ENCODE measurements at places on chromosomes 1 and 21.

DNA sequence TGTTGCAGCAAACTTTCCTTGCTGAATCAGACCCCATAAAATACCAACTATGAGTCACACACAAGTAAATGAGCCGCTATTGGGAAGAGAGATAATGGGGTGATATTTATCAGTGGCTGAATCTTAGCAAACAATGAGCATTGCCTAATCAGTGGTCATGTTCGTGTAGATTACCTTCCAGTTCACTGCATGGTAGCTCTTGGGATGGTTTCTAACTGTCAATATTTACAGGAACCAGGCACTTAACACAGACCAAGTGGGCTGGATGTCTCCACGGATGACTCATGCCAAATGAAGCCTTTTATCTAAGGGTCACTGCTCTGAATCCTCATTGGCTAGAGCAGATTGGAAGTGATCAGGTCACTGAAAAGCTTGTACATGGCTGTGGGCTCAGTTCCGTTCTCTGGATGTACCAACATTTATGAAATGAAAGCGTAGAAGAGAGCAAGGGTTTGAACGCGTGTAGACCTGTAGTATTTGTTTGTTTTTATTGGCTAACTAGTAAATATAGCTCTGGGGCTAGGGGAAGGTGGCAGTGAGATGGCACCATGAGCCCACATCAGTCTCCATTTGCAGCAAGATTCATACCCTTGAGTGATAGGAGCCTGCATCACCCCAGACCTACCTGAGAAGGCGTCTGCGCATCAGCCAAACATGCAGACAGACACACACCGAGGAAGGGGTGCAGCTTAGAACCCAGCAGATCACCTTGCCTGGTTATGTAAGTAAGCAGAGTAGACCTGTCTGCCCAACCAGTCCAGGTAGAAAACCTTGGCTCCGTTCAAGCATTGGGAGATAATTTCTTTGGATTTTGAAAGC lies 153.3 kb downstream of the TOMM20 start:
- peak; percentile 90 for DNase-seq

- no peak for DNase-seq
Observed at GRCh38 chr1:172663732-172664131, 4.8 kb downstream of the FASLG start.

DNA sequence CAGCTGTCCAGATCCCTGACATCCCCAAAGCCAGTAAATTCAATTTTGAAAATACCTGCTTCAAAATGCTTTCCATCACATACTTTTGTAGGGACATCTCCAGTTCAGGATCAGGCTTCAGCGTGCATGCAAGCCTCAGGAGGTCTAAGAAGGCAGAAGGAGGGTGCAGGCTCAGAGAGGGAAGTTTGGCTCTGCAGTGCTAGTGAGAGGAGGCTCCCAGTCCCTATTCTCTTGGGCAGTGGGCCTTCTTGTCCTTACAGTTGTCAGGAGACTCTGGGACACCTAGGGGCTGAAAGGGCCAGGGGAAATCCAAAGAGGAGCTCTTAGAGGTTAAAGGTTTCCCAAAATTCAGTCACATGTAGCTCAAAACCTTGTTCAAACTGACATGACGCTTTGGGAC lies 20.1 kb downstream of the ADCY10 start:
- no peak for DNase-seq

- no peak for DNase-seq
Observed at GRCh38 chr1:175390081-175390481, 197.5 kb upstream of the KIAA0040 start.

- DNase-seq, result no peak
Observed at GRCh38 chr1:62367005-62367557, 47.8 kb upstream of the KANK4 start.

GRCh38 chr1:89993541-89993940 lies 1.4 kb upstream of the ZNF326 start:
- DNase-seq, result no peak

GRCh38 chr1:93699503-93700168 lies 18.0 kb upstream of the BCAR3 start:
- no peak for DNase-seq

DNA sequence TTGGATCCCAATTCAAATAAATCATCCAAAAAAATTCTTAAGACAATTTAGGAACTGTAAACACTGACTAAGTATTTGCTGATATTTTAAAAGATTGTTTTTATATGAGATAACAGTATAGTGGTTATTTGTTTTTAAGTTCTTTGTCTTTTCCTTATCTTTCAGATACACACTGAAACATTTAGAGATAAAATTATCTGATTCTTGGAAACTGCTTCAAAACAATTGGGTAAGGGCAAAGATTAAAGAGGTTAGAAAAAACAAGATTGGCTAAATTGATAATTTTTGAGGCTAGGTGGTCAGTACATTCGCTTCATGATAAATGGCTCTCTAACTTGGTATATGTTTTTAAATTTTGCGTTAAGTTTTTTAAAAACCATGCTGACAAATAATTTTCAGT lies 117.3 kb downstream of the PSMG1 start:
- DNase-seq, result no peak

GRCh38 chr1:20413136-20413775 lies 72.8 kb downstream of the CAMK2N1 start:
- no peak for DNase-seq

DNA sequence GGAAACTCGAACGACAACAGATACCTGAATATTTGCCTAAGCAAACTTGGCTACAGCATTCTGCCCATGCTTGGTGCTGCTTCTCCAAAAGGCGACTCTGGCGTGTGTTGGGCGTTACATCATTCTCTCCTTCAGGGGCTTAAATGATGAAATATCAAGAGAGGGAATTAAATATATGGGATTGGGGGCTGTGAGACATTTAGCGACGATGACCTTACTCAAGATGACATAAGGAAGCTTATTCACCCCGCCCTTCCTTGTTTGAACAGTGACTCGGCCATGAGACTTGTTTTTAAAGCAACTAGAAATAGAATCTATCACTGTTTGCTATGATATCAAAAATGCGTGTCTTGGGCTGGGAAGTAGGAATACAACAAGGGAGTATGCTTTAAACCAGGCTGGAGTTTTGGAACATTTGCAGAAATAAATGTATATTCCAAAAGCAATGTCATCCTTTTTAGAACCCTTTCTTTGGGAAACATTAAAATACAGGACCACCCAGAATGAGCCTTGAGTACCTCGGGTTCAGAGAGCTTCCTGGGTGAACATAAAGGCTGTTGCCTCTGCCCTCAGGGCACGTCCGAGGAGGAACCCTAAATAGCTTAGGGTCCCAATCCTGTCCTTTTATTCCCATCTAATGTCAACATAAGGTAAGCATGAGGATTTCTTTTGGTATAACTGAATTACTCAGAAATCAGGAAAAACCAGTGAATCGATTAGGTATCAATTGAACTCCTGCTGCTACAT lies 123.3 kb upstream of the SLC45A1 start:
- no peak for DNase-seq

GRCh38 chr1:82879701-82880305 lies 1079.1 kb downstream of the ADGRL2 start:
- no peak for DNase-seq

- DNase-seq, result no peak
Observed at GRCh38 chr1:43558346-43558841, 27.7 kb downstream of the PTPRF start.

DNA sequence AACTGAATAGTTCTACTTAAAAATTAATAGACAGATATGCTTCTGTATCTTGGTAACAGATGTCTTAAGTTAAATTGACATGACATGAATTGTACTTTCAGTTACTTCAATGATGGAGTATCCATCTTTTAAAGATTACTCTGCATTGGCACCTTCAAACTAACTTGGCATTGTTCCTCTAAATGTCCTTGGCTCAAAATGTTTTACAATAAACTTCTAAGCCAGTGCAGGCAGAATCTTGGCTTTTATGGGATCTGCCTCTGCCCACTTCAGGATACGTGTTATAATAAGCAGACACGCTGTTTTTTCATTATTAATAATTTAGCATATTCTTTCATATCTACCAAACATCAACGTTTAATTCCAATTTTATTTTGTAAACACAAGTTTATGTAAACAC lies 873.4 kb upstream of the ADAMTS5 start:
- no peak for DNase-seq

GRCh38 chr21:46284077-46284644 lies 1.2 kb downstream of the MCM3AP start:
- DNase-seq, result no peak

DNA sequence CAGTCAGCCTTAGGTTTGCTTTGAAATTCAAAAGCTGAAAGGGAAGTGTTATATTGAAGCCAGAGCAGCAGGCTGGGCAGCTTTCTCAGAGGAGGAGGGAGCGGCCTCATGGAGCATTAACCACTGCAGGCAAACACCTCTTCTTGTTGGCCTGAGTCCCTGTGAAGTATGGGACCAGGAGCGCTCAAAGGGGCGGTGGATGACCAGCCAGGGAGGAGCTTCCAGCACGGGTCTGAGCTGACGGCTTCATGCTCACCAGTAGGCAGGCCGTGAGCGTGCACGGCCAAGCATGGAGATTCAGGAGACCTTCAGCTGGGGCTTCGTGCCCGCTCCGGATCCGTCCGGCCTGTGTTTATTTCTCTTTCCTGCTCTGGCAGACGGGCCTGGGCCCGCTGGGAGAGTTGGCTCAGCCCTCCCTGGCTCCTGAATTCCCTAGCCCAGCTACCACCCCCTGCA lies 245.2 kb downstream of the TRABD2B start:
- no peak for DNase-seq

- DNase-seq, result no peak
Observed at GRCh38 chr1:38670544-38671122, 188.9 kb downstream of the RRAGC start.

DNA sequence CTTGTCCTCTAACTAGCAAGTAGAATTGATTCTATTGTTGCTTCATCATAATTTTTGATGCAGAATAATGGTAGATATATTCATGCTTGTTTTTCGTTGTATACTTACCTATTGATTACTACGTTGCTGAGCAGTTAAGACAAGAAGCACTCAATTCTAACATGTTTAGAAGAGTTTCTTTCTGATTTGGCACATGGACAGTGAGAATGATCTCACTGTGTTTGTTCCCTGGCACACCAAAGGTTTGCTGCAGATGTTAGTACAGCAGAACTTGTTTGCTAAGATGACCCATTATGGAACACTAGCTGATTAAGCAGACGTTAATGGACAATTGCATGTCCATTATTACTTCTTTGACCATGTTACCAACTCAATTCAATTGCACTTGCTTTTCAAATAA lies 184.7 kb upstream of the SGIP1 start:
- DNase-seq, result no peak

- peak; percentile 25 for DNase-seq
Observed at GRCh38 chr1:179034720-179035119, 9.0 kb downstream of the FAM20B start.

DNA sequence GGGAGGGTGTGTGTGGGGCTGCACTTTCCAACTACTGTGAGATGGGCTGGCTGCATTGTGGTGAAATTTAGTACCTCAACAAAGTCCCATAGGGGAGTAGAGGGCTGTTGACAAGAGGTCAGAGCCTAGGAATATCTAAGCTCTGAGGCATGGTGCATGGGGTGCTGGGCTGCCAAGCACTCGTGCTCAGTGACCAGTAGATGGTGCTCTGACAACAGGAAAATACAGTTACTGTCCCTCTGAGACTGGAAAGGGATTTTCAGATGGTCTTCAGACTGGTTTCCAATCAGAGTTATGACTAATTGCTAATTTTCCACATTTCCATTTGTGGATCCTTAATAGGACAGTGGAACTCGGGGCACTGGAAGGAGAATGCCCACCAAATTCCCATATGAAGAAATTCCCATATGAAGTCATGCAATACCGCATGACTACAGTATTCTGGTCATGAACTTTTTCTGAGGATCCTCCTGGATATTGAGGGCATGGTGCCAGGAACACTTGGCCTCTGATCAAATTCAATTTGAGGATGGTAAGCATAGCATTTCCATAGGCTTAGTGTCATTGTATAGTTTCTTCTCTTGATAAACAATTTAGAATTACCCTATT lies 4.1 kb upstream of the CACNA1E start:
- DNase-seq, result peak; percentile 54

DNA sequence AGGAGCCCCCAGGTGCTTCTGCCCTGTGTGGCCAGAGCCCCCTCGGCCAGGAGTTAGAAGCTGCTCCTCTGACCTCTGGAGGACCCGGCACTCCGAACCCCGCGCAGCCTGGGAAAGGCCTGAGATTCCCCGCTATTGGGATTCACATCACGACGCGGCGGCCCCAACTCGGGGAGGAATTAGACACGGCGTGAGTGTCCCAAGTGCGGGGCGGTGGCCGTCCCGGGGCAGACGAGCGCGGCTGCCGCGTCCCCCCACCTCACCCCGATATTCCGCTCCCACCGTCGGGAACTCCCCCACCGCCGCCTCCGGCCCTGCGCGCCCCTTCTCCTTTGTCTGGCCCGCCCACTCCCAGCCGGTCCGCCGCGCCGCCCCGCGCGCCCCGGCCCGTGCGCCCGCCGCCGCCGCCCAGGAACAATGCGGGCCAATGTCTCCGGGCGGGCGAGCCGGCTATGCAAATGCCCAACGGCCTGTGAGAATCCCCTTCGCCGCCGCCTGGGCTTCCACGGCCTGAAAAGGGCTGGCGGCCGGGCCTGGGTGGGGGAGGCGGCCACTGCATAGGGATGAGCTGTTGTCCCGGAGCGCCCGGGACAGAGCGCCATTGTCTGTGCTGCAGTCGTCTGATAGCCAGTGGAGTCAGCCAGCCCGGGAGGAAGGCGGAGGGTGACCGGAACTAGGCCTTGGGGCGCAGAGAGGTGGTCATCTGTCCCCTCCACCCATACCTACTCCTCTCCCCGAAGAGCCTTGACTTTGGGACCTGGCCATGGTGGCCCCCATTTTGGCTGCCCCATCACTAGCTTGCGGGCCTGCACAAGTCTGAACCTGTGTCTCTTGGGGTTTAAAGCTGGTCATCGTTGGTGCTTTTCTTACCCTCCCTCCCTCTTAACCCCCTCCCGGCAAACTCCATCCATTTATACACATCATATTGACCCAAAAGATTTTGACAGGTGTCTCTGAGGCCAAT lies 19.4 kb downstream of the RHBG start:
- DNase-seq, result no peak

- no peak for DNase-seq
Observed at GRCh38 chr1:59309795-59310548, 13.1 kb downstream of the FGGY start.

- DNase-seq, result no peak
Observed at GRCh38 chr21:24716281-24716918, 890.9 kb downstream of the MRPL39 start.

DNA sequence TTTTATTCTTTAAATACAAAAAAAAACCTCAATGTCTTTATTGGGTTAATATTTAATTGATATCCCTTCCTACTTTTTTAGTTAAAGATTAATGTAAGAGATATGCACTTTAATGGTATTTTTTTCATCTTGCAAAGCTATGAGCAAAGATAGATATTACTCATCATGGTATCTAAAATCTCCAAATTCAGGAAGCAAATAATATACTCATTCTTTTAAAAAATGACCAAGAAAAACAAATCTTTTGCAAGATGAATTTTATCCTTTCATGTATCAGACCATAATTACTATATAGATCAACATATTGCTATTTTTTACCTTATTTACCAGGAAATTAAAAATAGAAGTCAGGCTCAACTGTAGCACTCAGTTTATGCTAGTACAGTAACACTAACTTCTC lies 330.4 kb downstream of the KCNT2 start:
- no peak for DNase-seq

All from LHCN-M2 (cell line).